Fibroblast of villous mesenchyme (primary cell): ENCODE measurements at places on chromosomes 3 and 15.

DNA sequence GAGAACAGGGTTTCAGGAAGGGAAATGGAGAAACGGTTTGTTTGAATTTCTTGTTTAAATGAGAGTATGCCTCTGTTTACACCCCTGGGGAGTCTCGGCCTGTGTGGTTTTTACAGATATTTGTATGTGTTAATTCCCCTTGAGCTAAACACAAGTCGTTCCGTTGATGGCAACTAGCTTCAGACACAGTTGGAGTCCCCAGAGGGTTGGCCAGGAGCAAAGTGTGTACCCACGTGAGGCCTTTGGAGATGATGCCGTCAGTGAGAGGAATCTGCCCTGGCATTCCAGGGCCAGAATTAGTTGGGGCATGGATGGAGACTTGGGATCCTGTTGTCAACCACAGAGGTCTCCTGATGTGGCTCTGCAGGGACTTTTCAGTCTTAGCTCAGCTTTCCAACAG lies 44.0 kb downstream of the CEMIP start:
- no peak for DNase-seq

- no peak for DNase-seq
Observed at GRCh38 chr15:33393546-33393945, 82.8 kb downstream of the RYR3 start.

- peak; percentile 47 for DNase-seq
Observed at GRCh38 chr3:101646726-101647125, 30.2 kb downstream of the ZBTB11 start.

DNA sequence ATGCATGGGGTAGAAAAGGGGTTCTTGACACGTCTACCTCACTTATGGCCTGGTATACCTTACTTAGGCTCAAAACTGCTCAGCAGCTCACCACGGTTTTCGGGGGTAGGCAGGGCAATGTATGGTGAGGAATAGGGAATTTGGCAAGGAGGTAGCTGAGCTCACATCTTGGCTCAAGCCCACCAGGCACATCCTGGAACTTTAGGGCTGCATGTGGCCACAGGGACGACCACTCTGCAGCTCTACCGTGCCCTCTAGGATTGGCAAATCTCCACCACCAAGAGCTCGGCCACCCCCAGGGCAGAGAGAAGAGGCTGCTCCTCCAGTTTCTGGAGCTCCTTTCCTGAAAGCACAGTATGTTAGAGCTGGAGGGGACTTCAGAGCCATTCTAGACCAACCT lies 69.7 kb downstream of the MRPL46 start:
- DNase-seq = no peak

- DNase-seq = peak; percentile 75
Observed at GRCh38 chr15:60507596-60508424, 28.9 kb upstream of the ICE2 start.

DNA sequence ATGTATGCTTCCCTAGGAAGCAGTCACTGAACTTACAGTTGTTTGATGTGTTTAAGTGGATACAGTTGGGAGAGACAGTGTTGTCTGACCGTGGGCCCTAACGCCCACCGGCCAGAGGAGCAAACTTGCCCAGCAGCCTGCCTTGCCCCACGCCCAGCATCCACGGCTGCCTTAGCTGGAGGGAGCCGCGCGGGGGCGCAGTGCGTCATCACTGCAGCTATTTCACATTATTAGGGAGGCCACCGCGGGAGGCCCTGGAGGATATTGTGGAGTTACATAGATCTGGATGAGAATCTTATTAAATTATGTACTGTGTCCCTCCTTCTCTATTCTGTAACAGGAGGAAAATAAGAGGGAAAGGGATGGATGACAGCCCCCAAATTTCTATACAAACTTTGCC lies 267.2 kb downstream of the GABRG3 start:
- DNase-seq = no peak

- peak; percentile 60 for DNase-seq
Observed at GRCh38 chr3:29914861-29915524, 634.1 kb downstream of the RBMS3 start.

DNA sequence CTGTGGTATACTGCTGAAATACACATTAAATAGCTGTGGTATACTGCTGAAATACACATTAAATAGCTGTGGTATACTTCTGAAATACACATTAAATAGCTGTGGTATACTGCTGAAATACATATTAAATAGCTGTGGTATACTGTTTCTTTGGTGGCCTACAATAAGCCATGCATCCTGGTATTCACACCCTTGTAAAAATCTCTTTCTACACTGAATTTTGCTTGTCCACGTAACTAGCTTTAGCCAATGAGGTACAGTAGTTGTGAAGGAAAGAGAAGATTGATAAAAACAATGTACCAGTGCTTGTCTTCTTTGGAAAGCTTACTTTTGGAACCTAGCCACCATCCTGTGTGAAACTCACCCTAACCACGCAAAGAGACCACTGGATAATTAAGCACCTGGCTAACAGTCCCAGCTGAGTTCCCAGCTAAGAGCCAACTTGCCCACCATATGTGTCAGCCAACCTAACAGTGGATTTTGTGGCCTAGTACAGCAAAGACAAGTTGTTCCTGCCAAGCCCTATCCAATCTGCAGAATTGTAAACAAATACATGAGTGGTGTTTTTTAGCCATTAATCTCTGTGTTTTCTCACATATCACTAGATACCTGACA lies 103.4 kb upstream of the MELTF start:
- peak; percentile 60 for DNase-seq

DNA sequence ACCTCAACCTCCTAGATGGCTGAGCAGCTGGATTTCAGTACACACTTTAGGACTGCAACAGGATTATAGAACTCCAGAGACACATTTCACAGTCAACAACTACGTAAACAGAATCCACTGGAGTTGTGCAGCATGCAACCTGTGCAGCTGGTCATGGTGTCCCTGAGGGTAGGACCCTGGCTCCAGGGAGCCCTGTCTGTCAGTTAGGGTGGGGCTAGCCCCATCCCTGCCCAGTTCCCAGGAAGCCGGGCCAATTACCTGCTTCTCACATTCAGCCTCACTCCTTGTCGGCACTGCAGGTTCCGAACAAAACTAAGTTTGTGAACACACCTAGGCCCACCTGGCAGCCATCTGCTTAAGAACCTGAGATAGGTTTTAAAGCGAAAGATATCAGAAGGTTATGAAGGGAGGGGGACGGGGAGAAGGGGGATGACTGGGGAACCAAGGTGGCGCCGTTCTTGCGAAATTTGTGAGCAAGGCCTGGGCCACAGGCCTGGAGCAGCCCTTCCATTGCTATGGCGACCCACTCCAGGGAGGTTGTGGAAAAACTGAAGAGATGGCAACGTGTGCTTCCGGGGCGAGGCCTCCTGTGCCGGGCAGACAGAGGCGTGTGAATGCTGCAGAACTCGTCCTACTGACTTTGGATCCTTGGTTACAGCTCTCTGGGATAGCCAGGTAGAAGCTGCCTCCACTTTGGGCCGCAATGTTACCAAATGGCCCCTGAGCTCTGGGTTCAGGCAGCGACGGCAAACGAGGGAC lies 25.3 kb downstream of the ACSBG1 start:
- DNase-seq = no peak

DNA sequence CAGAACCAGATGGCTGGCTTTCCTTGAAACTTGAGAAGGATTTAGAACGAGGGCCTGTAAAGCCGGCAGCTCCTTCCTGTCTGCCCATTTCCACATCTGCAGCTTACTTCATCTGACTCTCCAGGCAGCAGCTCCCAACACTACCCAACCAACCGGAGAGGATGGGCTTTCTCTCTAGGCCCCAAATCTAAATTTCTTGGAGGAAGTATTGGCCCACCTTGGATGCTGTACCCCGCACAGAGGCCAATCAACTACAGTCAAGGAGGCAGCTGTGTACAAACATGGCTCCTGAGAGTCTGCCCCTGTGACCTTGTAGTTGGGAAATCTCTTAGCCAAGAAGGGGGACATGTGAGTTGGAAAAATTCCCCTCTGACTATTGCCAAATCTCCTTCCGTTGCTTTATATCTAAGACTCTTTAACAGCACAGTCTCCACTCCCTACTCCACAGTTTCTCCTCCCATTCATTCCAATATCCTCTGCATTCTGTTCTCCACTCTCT lies 8.0 kb upstream of the ACAP2 start:
- peak; percentile 96 for DNase-seq

GRCh38 chr15:39320355-39320754 lies 260.5 kb upstream of the THBS1 start:
- DNase-seq = no peak

- no peak for DNase-seq
Observed at GRCh38 chr3:46524008-46524407, 26.2 kb downstream of the RTP3 start.

DNA sequence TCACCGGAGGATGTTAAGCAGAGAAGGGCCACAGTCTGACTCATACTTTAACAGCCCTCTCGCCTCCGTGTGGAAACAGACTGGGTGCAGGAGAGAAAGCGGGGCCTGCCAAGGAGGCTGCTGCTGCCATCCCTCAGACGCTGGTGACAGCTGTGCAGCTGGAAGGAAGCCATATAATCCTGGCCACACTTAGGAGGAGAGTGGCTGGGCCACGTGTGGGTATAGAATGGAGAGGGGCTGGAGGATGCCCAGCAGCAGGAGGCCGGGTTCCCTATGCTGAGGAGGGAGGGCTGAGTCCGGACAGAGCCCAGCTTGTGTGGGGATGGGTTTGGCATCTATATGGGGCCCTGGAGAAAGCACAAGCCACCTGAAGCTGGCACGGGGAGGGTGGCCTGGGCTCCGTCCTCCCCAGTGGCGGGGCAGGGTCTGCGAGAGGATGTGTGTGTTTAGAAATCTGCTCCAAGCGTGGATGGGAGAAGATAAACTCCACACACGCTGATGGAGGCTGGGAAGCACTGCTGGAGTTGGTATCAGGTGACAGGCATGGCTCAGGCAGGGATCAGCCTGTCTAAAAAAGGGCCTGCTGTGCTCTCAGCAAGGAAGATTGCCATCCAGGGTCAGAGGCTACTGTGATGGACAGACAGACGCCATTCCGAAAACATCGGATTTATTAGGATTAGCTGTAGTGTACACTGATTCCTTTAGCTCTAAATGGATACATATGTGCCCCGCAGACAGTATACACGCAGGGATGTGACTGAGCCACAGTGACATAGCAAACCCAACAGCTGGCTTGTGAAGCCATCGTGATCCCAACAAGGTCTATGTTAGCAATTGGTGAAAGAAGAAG lies 15.9 kb downstream of the ABTB1 start:
- peak; percentile 29 for DNase-seq

GRCh38 chr3:126098391-126098858 lies 14.5 kb upstream of the SLC41A3 start:
- peak; percentile 40 for DNase-seq

- DNase-seq = peak; percentile 52
Observed at GRCh38 chr3:171980578-171981270, 58.7 kb upstream of the FNDC3B start.

DNA sequence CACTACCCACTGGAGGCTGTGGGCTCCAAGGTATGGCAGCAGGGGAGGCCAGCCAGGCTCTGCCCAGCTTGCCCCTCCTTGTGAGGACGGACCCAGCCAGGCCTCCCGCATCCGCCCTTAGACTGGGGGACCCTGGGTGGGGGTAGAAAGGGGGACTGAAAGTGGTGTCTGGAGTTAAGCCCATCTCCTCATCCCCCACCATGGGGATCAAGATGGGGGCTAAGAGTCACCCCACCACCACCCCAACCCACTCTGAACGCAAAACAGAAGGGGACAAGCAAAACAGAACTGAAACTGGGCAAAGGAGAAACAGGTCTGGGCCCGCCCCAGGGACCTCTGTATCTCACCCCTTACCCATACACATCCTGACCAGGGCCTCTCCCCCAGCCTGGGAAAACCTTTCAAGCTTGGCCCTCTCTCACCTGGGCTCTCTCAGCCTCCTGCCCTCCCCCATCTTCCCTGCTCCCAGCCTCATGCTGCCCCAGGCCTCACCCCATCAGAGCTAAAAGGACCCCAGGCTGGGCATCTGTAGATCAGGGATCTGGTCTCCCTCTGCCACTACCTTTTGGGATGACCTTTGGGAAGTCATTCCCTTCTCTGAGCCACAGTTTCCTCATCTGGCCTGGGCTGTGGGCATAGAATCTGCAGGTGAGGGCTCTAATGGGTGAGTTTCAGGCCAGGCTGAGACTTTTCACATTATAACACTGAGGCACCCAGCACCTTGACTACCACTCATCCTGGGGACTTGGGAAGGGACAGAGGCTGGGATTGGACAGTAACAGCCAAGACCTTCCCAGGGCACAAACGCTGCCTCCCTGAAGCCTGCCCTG lies 30.0 kb upstream of the CYP11A1 start:
- no peak for DNase-seq

- no peak for DNase-seq
Observed at GRCh38 chr3:76083992-76084391, 298.6 kb upstream of the ZNF717 start.

- DNase-seq = peak; percentile 19
Observed at GRCh38 chr3:39013289-39013688, 38.5 kb downstream of the SCN11A start.

DNA sequence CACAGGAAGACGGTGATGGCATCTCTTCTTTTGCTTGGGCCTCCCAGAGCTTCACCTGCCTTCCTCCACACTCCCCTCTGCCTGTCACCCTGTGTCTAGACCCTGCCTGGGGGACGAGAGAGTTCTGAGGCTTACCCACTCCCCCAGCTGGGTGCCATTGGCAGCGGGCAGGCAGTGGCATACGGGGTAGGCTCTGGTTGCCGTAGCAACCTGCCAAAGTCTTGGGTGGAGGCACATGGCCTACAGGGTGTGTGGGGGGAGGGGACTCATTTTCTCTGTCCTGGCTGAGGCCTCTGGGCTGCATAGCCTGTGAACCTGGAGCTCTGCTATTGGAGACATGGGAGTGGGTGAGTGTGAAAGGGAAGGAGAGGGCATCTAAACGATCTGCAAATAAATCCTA lies 4.4 kb downstream of the INSYN1 start:
- no peak for DNase-seq

GRCh38 chr3:197687570-197687969 lies 49.1 kb downstream of the RUBCN start:
- no peak for DNase-seq

GRCh38 chr3:188060840-188061544 lies 93.0 kb upstream of the LPP start:
- DNase-seq = peak; percentile 75

DNA sequence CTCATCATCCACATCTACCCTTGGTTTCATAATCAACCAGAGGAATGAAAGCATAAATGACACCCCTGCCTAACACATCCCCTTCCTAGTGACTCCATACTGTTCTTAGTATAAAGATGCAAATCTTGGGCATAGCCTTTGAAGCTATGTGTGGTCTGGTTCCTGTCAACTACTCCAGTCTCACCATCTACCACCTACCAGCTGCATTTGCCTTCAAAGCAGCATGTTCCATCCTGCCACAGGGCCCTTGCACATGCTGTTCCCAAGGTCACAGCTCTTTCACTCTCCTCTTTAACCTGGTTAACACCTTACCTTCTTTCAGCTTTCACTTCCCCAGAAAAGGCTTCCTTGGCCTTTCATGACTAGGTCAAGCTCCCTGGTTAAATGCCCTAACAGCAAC lies 62.3 kb upstream of the ARHGEF3 start:
- no peak for DNase-seq
